ENCODE measurements at places on chromosomes 16 and 17.
A peak's percentile ranks its signal among the peaks of the same experiment; 100 is the strongest.

DNA sequence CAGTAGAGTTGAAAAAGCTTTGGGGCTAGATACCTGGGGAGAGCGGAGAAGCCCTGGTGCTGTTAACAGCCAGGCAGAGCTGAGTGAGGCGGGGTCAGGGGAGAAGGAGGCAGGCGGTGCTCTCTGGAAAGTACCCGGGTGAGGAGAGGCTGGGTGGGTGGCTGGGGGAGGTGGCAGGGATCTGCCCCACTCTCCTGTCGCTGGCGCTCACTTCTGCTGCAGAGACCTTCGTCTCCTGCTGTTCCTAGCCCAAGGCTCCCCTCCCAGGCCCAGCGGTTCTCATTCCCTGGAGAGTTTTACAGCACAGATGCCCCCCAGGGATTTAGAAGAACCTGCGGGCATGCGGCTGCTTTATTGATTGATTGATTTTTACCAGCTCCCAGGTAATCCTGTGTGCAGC lies 302.8 kb downstream of the IRF8 start:
- H3K27ac ChIP-seq, result no peak overlapping the region
- H3K4me1 ChIP-seq, result no peaks in the 10 kb centered on the region
- DNase-seq, result no peak
- no peak overlapping the region for H3K4me3 ChIP-seq

DNA sequence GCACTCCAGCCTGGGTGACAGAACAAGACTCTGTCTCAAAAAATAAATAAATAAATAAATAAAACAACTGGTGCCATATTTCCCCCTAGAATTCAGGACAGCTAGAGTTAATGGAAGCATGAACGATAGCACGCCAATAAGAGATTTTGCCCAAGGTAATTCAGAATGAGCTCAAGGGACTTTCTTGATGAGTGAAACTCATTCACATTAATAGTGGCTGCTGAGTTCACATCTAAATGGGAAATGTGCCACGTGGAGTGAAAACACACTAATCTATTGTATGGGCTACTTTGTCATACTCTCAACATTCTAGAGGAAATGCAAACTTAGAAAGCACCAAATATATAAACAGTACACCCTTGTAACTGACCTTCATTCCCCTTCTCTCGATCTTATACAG lies 47.4 kb upstream of the PSMD7 start:
- no peak overlapping the region for H3K4me3 ChIP-seq
- no peak overlapping the region for H3K27ac ChIP-seq
- no peaks in the 10 kb centered on the region for H3K4me1 ChIP-seq
- DNase-seq, result no peak
- H3K27me3 ChIP-seq, result no peaks in the 10 kb centered on the region

- no peaks in the 10 kb centered on the region for H3K36me3 ChIP-seq
- no peak overlapping the region for H3K27ac ChIP-seq
- no peaks in the 10 kb centered on the region for H3K27me3 ChIP-seq
- H3K4me3 ChIP-seq, result no peak overlapping the region
Measured at GRCh38 chr16:57388359-57389086, 16.0 kb upstream of the CCL17 start.

DNA sequence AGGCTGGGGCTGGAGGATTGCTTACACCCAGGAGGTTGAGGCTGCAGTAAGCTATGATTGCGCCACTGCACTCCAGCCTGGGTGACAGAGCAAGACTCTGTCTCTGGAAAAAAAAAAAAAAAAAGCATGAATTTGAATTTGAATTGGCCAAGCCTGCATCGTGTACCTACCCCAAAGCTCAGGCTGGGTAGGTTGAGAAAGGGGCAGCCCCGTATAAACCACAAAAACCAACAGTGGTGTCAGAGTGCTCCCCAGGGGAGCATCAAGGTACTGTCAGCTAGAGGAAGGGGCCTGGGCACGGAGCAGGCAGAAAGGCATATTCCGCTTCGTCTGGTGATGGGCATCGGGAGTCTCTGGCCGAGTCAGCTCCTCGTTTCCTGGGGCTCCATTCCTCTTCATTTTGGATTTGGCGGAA lies 40.9 kb downstream of the RAP1GAP2 start:
- peak; percentile 66 for DNase-seq
- no peak overlapping the region for H3K4me3 ChIP-seq
- no peak overlapping the region for H3K27ac ChIP-seq
- no peaks in the 10 kb centered on the region for H3K4me1 ChIP-seq

- no peak overlapping the region for H3K4me3 ChIP-seq
- no peak overlapping the region for H3K27ac ChIP-seq
- H3K4me1 ChIP-seq, result no peaks in the 10 kb centered on the region
- DNase-seq, result no peak
- H3K27me3 ChIP-seq, result peaks cover 85% of the 10 kb centered on the region
Measured at GRCh38 chr16:86300746-86301481, 209.4 kb upstream of the FOXF1 start.

DNA sequence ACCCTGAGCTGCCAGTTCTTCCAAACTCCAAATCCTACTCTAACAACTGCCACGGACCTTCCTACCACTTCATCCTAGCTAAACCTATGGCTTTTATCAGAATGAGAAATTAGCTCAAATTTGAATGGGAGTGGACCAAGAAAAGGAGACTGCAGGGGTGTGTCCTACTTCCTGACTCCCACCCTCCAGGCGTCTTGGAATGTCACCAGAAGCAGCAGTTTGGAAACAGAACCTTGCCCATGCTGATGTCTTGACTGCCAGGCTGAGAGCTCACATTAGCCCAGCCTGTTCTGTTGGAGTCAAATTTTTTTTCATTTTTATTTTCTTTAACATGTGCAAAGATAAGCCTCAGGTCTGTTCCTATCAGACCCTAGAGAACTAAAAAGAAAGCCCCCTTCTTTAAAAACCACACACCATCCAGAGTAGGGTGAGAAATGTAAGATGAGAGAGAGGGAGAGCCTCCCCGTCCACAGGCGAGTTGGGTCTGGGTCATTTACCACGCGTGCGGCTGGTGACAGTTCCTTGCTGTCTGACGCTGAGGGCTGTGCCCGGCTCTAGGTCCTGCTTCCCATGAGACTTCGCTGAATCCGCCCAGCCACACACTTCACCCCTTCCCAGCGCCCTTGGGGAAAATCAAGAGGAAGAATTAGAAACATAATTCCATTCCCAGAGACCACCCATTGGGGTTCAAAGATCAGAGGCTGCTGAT lies 54.3 kb downstream of the WNT3 start:
- no peak overlapping the region for H3K4me3 ChIP-seq
- H3K4me1 ChIP-seq, result no peaks in the 10 kb centered on the region
- H3K36me3 ChIP-seq, result no peaks in the 10 kb centered on the region
- no peak for DNase-seq
- H3K27me3 ChIP-seq, result peaks cover under 1% of the 10 kb centered on the region

GRCh38 chr17:83067071-83067717 lies 12.2 kb upstream of the METRNL start:
- H3K4me1 ChIP-seq, result no peaks in the 10 kb centered on the region
- H3K27me3 ChIP-seq, result peaks cover 92% of the 10 kb centered on the region
- no peak overlapping the region for H3K4me3 ChIP-seq
- no peak for DNase-seq
- H3K36me3 ChIP-seq, result no peaks in the 10 kb centered on the region
- H3K27ac ChIP-seq, result no peak overlapping the region

DNA sequence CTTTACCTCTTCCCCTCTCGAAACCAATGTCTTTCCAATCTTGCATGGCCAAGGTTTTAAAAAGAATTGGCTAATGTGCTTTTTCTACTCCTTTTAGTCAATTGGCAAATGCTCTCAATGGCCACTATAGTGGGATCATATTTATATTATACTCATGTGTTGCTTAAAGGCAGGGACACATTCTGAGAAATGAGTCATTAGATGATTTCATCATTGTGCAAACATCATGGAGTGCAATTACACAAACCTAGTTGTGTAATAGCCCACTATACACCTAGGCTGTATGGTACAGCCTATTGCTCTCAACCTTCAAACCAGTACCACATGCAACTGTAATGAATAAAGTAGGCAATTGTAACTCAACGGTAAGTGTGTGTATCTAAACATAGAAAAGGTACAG lies 180.9 kb downstream of the HS3ST3A1 start:
- H3K27me3 ChIP-seq, result no peaks in the 10 kb centered on the region
- no peak overlapping the region for H3K27ac ChIP-seq
- no peak overlapping the region for H3K4me3 ChIP-seq
- no peaks in the 10 kb centered on the region for H3K36me3 ChIP-seq

GRCh38 chr17:63481488-63481870 lies 4.6 kb downstream of the ACE start:
- H3K4me1 ChIP-seq, result 0 out of 2 replicates have a peak, but pooled peaks cover 4% of the 10 kb centered on the region
- H3K27me3 ChIP-seq, result peaks cover 84% of the 10 kb centered on the region
- H3K4me3 ChIP-seq, result no peak overlapping the region
- no peak overlapping the region for H3K27ac ChIP-seq

DNA sequence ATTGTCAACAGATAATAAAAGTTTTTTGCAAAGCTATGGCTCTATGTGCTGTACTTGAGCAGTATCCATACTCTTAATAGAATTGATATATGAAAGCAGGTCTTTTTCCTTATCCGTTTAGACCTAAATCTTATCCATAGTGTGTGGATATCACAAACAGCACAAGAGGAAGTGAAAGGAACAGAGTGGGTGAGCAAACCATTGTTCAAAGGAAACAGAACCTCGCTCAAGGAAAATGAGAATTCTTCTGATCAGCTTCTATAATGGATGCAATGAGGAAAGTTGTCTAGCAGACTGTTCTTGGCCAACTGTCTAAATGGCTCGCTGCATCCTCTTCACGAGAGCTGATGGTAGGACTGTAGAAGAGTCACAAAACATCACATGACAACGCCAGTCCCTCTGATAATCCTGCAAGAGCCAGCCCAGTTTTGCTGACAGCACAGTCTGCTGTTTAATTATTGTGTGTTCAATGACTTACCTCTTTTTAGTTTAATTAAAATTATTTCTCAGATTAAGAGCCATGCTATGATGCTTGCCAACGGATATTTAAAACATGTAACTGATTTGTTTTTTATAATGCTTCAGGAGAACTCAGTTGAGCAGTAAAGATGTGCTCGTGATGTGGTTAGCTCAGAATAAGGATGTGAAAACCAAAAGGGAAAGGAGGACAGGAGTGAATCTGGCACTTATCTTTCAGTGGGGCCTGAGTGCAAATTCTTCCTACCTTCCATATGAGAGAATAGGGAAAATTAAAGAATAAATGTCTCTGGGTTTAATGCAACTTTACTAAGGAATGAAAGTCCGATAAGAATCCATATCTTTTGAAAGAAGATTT lies 38.5 kb downstream of the WWOX start:
- no peak overlapping the region for H3K27ac ChIP-seq
- no peaks in the 10 kb centered on the region for H3K4me1 ChIP-seq
- no peak overlapping the region for H3K4me3 ChIP-seq

DNA sequence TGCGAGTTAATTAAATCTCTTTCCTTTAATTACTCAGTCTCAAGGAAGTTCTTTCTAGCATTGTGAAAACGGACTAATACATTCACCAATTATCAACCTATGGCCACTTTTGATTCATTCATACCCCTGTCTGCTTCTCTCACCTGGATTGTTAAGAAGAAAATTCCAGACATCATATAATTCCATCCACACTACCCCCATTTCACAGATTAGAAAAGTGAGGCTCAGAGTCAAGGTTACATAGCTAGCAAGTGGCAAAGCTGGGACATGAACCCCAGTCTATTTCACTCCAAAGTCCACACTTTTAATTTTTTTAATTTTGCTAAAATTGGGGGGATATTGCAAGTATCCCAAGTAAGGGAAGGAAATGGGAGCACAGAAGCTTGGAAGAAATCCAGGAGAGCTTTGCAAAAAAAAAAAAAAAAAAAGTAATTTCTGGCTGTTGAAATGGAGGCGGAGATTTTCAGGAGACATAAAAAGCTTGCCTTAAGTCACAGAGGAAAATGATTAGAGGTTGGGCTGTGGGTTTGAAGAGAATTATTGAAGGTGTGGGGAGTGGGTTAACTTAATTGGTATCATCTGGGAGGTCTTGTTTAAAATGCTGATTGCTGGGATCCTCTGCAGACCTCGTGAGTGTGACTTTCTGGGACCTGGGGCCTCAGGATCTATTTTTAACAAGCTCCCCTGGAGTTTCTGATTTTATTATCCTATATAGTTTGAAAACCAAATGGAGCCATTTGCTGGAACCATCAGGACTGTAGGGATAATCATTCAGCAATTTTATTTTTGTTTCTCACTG lies 42.3 kb upstream of the ZKSCAN2 start:
- no peaks in the 10 kb centered on the region for H3K4me1 ChIP-seq
- H3K4me3 ChIP-seq, result no peak overlapping the region
- no peaks in the 10 kb centered on the region for H3K27me3 ChIP-seq
- no peaks in the 10 kb centered on the region for H3K36me3 ChIP-seq
- DNase-seq, result no peak

DNA sequence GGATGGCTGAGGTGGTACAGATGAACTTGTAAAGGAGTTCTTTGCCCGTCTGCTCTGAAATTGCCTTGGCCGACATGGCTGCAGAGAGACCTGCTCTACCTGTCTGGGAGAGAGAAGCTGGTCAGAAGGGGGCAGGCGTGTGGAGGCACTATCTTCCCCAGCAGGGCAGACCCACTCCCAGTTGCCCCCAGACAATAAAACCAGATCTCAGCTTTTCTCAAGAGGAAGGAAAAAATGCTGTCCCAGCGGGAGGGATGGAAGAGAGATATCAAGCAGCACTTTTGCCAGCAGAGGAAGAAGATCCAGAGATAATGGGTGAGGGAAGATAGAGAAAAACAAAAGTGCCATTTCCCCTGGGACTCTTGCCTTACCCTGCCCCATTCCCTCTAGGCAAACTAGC lies 5.0 kb downstream of the ACLY start:
- DNase-seq, result no peak
- no peak overlapping the region for H3K4me3 ChIP-seq
- peaks cover 6% of the 10 kb centered on the region for H3K4me1 ChIP-seq
- H3K27me3 ChIP-seq, result no peaks in the 10 kb centered on the region
- H3K36me3 ChIP-seq, result peaks cover 15% of the 10 kb centered on the region
